Neural crest cell (in vitro differentiated cells): ENCODE measurements at places on chromosomes 7 and 10.
A peak's percentile ranks its signal among the peaks of the same experiment; 100 is the strongest.

GRCh38 chr10:11218395-11218794 is 200.7 kb downstream of the CELF2 start:
- H3K4me1 ChIP-seq, result peaks cover 11% of the 10 kb centered on the region
- peaks cover 22% of the 10 kb centered on the region for H3K36me3 ChIP-seq
- no peak for DNase-seq
- H3K4me3 ChIP-seq, result no peak overlapping the region
- H3K27ac ChIP-seq, result no peak overlapping the region
- no peaks in the 10 kb centered on the region for H3K27me3 ChIP-seq

- H3K27me3 ChIP-seq, result no peaks in the 10 kb centered on the region
- no peak overlapping the region for H3K4me3 ChIP-seq
- H3K4me1 ChIP-seq, result peaks cover 9% of the 10 kb centered on the region
- no peaks in the 10 kb centered on the region for H3K36me3 ChIP-seq
- no peak overlapping the region for H3K27ac ChIP-seq
- DNase-seq, result no peak
These were observed 244.6 kb upstream of the GRB10 start for GRCh38 chr7:51027106-51027934.

DNA sequence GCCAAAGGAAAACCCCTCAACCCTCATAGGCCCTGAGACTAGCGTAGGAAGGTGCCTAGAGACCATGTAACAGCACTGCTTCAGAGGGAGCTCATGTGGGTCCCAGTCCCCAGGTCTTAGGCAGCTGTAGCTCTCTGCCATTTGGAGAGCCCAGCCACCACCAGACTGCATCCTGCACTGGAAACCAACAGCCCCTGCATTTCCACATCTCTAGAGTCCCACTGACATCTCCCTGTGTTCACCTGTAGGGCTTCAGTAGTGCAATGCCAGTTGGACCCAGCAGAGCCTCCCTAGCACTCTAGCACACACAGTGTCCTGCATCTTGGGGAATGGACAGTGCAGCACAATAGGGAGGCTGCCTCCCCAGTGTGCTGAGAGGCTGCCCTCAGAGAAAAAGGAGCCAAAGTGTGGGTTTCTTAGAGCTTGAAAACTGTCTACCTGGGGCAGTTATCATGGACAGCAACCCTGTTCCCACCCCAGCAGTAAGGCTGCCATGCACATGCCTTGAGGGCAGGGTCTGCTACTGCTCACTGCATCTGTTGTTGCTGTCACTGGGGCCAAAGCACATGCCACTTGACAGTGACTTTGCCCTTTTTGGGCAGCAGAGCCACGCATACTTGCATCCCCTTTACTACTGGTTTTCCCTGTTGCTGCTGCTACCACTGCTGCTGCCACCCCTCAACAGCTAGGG is 46.7 kb upstream of the ANTXRL start:
- DNase-seq, result no peak
- peaks cover under 1% of the 10 kb centered on the region for H3K4me1 ChIP-seq
- no peaks in the 10 kb centered on the region for H3K27me3 ChIP-seq
- no peaks in the 10 kb centered on the region for H3K36me3 ChIP-seq

- no peak for DNase-seq
- H3K27ac ChIP-seq, result no peak overlapping the region
- peaks cover 28% of the 10 kb centered on the region for H3K4me1 ChIP-seq
- no peaks in the 10 kb centered on the region for H3K27me3 ChIP-seq
These were observed 71.7 kb downstream of the SH3PXD2A start for GRCh38 chr10:103783681-103784080.

DNA sequence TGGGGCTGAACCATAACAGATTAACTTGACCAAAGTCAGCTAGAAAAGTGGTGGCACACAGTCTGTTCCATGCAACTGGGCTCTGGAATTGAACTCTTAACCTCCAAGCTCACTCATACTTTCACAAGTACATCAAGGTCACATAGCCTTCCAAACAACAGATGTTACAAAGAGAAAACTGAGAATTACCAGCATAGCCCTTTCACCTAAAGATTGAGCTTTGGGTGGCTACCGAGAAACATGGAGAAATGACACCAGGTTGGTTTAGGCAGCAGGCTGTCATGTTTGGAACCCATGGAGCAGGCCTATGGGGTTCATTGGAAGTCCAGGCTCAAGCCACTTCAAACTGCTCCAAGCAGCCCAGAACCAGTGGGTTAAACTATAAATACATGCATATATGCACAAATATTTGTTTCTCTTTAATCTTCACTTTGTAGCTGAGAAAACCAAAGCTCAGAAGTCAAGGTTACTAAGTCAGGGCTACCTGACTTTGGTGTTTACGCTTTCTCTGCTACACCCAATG is 59.1 kb downstream of the MALSU1 start:
- H3K27ac ChIP-seq, result no peak overlapping the region
- no peaks in the 10 kb centered on the region for H3K27me3 ChIP-seq
- H3K36me3 ChIP-seq, result peaks cover 8% of the 10 kb centered on the region
- no peak for DNase-seq

- H3K4me3 ChIP-seq, result peak overlapping the region; percentile 96
- peak; percentile 61 for DNase-seq
- H3K27me3 ChIP-seq, result no peaks in the 10 kb centered on the region
- H3K4me1 ChIP-seq, result peaks cover 35% of the 10 kb centered on the region
- H3K27ac ChIP-seq, result no peak overlapping the region
These were observed 106.7 kb downstream of the SNX10 start for GRCh38 chr7:26398427-26398755.

- peaks cover 25% of the 10 kb centered on the region for H3K4me1 ChIP-seq
- H3K36me3 ChIP-seq, result no peaks in the 10 kb centered on the region
- H3K4me3 ChIP-seq, result no peak overlapping the region
- no peak overlapping the region for H3K27ac ChIP-seq
These were observed 247.7 kb upstream of the PPP2R2D start for GRCh38 chr10:131653140-131653539.

- peaks cover 34% of the 10 kb centered on the region for H3K36me3 ChIP-seq
- peak overlapping the region; percentile 99 for H3K27ac ChIP-seq
- H3K4me3 ChIP-seq, result peak overlapping the region; percentile 99
- no peak for DNase-seq
- H3K4me1 ChIP-seq, result peaks cover 78% of the 10 kb centered on the region
- H3K27me3 ChIP-seq, result peaks cover 94% of the 10 kb centered on the region
These were observed 1.8 kb downstream of the HOXA2 start for GRCh38 chr7:27100694-27101170.

GRCh38 chr10:58653139-58653538 is 140.5 kb downstream of the BICC1 start:
- H3K27ac ChIP-seq, result no peak overlapping the region
- no peak overlapping the region for H3K4me3 ChIP-seq
- DNase-seq, result no peak
- no peaks in the 10 kb centered on the region for H3K27me3 ChIP-seq

DNA sequence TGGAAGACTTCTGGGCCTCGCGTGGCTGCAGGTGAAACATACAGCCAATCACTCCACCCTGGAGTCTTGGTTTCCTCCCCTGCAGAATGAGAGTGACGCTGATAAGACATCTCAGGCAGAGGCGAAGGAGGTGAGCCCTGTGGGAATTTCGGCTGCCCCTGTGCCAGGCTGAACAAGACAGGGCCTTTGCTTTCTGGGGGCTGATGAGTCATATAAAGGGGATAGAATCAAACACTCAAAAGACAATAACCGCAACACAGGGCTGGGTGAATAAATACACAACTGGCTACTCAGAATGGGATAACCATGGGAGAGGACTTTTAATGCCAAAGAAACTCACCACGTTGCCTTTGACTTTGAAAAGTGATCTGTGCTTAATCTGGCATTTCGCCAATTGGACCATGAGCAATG is 143.8 kb downstream of the KCNMA1 start:
- no peak overlapping the region for H3K27ac ChIP-seq
- peaks cover 18% of the 10 kb centered on the region for H3K4me1 ChIP-seq
- DNase-seq, result no peak

GRCh38 chr10:119233123-119233820 is 25.9 kb downstream of the GRK5 start:
- H3K4me1 ChIP-seq, result peaks cover 27% of the 10 kb centered on the region
- no peak overlapping the region for H3K4me3 ChIP-seq
- no peak for DNase-seq

GRCh38 chr10:106815427-106816043 is 349.0 kb downstream of the SORCS1 start:
- DNase-seq, result no peak
- peaks cover 40% of the 10 kb centered on the region for H3K4me1 ChIP-seq
- H3K36me3 ChIP-seq, result no peaks in the 10 kb centered on the region
- H3K4me3 ChIP-seq, result no peak overlapping the region
- H3K27ac ChIP-seq, result no peak overlapping the region

GRCh38 chr10:77004917-77005564 is 632.6 kb downstream of the KCNMA1 start:
- peak; percentile 52 for DNase-seq
- H3K27ac ChIP-seq, result no peak overlapping the region
- no peaks in the 10 kb centered on the region for H3K27me3 ChIP-seq
- no peak overlapping the region for H3K4me3 ChIP-seq
- no peaks in the 10 kb centered on the region for H3K36me3 ChIP-seq

DNA sequence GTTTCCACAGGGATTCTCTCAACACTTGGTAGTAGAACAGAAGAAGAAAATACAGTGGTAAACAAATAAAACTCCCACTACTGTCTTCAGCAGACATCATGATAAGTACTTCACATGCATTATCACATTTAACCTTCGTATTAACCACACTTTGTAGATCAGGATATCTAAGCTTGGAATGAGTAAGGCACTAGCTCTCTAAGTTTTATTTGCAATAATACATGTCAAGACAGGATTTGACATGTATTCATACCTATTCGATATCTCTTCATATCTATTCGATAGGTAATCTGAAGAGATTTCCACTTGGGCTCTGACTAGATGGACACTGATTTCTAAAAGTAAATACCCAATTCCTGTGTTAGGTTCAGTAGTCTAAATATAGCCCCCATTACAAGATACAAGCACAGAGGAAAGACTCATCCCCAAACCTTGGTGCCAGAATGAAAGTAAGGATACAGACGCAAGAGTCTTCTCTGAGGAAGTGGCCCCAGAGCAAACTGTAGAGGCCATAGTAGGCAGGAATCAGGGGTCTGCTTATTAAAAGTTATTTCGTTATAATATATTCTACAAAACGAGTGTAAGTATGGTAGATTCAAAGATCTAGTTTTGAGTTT is 58.4 kb downstream of the FOXP2 start:
- H3K4me3 ChIP-seq, result no peak overlapping the region
- no peak overlapping the region for H3K27ac ChIP-seq
- DNase-seq, result no peak
- no peaks in the 10 kb centered on the region for H3K36me3 ChIP-seq

- DNase-seq, result no peak
- no peak overlapping the region for H3K4me3 ChIP-seq
- peaks cover 62% of the 10 kb centered on the region for H3K27me3 ChIP-seq
- no peaks in the 10 kb centered on the region for H3K36me3 ChIP-seq
- no peaks in the 10 kb centered on the region for H3K4me1 ChIP-seq
- no peak overlapping the region for H3K27ac ChIP-seq
These were observed 220.5 kb upstream of the PRSS1 start for GRCh38 chr7:142528608-142529408.

DNA sequence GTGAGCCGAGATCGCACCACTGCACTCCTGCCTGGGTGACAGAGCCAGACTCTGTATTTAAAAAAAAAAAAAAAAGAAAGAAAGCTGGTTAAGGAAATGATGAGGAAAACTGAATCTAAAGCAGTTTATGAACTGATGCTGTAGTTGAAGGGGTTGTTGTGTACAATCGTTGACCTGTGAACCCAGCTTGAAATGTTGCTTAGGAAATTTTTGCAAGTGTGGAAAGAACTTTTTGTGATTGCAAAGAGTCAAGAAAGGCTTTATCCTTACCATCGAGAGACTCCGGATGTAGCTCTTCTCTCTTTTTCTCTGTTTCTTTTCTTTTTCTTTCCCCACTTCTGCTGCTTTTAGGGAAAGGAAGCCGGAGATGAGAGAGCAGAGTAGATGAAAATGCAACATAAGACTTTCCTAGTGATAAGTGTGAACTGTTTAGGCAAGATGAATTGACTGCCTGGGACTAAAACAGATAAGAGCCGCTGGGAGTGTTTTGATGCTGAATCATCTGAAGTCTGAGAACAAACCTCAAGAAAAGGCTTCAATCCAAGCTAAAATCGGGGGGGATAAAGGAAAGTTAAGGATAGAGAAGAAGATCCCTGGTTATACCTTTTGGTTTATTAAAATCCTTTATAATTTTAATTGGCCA is 69.0 kb downstream of the TAF3 start:
- no peaks in the 10 kb centered on the region for H3K36me3 ChIP-seq
- H3K27ac ChIP-seq, result no peak overlapping the region
- no peak overlapping the region for H3K4me3 ChIP-seq
- H3K27me3 ChIP-seq, result no peaks in the 10 kb centered on the region
- no peak for DNase-seq

DNA sequence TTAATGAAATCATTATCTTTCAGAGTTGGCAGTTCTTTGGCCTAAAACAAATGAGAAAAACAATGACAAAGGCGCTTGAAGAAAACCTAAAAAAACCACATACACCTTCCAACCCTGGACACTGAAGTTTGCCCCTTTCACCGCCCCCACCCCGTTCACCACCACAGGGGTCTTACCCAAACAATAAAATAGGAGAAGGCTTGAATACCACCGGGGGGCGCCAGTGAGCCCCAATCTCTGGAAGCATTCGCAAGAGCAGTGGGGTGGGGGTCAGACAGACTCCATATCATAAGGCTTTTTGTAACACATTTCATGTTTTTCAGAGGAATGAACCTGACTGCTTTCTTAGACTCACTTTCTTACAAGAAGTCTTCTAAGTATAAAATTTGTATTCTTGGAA is 163.6 kb downstream of the PIP4K2A start:
- H3K4me3 ChIP-seq, result no peak overlapping the region
- peaks cover 6% of the 10 kb centered on the region for H3K36me3 ChIP-seq
- no peak overlapping the region for H3K27ac ChIP-seq
- peaks cover 17% of the 10 kb centered on the region for H3K4me1 ChIP-seq

GRCh38 chr10:6995831-6996230 is 415.0 kb downstream of the SFMBT2 start:
- peaks cover 3% of the 10 kb centered on the region for H3K36me3 ChIP-seq
- DNase-seq, result no peak
- no peak overlapping the region for H3K27ac ChIP-seq

DNA sequence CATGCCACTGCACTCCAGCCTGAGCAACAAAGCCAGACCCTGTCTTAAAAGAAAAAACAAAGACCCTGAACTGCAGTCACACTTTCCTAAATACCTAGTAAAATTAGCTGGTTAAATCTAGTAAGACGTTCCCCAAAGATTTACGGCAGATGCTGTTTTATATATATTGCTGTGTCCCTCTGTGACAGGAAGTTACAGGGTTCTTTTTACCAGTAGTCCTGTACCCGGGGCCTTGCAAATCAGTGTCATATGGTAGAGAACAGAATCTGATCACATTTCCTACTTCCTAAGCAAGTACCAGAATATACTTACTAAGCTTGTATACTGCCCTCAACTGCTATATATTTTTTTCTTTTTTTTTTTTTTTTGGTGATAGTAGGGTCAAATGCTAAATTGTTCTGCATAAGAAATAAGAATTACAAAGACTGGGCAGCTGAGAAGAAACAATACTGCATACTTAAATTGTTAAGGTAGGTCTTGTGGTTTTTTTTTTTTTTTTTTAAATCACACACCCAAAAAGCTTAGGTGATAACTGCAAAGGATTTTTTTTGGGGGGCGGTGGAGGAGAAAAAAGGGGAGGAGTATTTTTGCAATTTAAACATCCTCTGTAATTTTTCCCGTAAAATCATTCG is 27.3 kb upstream of the KMT2E start:
- H3K4me1 ChIP-seq, result peaks cover 50% of the 10 kb centered on the region
- H3K4me3 ChIP-seq, result peak overlapping the region; percentile 43

- H3K4me1 ChIP-seq, result peaks cover 9% of the 10 kb centered on the region
- no peak for DNase-seq
- H3K27me3 ChIP-seq, result no peaks in the 10 kb centered on the region
These were observed 23.0 kb downstream of the TCF7L2 start for GRCh38 chr10:112973046-112973445.
